ENCODE measurements at places on chromosomes 3 and 15.

DNA sequence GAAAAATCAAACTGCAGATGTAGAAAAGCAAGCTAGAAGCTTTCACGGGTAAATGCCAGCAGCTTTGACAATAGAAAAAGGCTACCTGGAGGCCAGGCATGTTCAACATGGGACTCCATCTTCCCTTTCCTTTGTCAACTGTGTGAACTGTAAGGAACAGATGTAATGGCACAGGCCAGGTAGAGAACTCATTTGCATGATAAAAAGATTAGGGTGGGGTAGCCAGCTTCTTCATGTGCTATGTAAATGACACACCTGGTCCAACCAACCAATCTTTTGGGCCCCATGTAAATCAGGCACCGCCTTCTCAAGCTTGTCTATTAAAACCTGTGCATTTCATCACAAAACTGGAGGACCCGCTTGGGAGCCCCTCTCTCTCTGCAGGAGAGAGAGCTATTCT is 686.5 kb upstream of the GOLIM4 start:
- DNase-seq: no peak

DNA sequence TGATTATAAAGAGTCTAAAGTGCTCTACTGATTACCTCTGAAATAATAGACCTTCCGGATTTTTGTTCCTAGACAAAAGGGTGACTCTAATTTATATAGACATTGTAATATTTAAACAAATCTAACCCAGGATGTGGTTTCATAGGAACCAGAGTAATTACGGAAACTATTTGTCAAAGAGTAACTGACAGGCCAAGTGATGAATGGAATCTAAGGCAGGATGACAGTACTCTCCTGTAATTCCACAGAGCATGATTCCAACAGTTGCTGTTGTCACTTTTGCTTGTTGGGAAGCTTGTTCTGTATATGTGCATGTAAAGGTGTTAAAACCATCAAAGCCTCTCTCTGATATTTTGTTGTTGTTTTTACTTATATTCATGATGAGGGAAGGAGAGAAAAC is 1141.0 kb downstream of the IGSF11 start:
- DNase-seq: no peak

DNA sequence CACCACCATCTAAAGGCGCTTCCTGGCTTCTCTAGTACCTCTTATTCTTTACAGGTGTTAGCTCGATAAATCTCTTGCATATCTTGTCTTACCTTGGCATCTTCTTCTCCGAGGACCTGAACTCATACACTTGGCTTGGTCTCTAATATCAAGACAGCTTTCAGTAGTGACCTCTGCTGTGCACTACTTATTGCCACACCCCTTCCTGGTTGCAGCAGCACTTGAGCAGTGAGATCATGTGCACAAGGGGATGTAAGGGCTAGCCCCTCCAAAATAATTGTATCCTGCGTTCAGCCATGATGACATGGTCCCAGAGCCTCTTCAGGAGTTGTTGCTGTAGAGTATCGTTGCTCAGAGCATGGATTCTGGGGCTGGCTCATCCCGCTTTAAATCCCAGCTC is 1.3 kb upstream of the PLA1A start:
- no peak for DNase-seq

DNA sequence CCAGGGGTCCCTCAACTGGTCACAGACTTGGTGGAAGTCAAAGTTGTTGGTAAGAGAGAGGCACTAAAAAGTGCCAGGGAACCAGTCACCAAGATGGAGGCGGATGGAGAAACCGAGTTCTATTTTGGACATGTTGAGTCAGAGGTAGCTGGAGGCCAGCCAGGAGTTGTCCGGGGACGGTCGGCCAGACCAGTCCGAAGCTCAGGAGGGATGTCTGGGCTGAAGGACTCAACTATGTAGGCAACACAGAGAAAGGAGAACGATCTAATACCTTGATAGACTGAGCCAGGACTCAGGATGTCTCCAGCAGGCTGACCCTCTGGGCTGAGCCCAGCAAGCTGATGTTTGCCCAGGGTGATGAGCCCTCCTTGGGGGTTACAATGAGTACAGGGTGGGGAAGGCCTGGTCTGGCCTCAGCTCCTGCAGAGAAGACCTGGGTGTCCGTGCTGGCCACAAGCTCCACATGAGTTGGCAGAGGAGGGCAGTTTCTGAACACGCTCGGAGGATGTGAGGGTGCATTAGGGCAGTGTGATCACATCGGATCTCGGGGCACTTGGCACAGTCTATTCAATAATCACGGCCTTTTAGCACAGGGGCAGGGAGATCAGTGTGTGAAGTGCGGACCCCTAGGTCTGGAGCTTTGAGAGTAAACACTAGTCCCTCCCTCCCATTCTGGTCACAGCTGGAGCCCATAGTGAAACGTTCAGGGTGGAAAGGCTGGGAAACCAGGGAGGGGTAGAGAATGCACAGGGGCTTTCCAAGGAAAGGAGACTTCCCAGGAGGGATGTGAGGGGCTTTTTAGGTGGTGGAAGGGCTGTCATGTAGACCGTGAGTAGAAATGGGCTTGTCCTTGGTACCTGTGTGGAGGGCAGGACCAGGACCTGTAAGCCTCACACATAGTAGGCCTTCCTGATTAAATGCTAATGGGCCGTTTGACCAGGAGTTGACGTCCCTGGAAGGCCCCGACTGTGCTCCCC is 111.9 kb downstream of the ETFA start:
- DNase-seq: no peak

GRCh38 chr3:41608347-41608746 is 353.6 kb downstream of the ULK4 start:
- no peak for DNase-seq

- no peak for DNase-seq
Observed at GRCh38 chr3:119401069-119401468, 62.3 kb downstream of the TMEM39A start.

DNA sequence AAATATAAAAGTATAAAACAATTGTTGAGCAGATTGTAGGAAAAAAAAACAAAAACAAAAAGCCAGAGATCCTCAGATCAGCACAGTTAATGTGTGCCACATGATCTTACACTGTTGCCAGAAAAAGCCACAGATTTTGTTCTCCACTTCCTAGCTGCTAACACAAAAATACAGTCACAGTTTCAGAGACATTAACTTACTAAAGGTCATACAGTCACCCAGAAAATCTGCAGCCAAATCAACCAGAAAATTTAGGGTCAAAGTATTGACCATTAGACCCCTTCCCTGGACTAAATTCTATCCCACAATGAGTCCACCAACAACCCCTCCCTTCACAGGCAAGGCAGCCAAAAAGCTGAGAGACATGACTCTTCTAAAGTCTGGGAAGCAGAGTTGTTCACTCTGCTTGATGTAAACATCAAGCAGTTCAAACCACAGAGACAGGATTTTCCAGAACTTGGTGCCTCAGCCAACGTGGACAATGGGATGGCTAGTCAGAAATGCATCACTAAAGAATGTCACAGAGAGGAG is 59.1 kb downstream of the SST start:
- DNase-seq: no peak

DNA sequence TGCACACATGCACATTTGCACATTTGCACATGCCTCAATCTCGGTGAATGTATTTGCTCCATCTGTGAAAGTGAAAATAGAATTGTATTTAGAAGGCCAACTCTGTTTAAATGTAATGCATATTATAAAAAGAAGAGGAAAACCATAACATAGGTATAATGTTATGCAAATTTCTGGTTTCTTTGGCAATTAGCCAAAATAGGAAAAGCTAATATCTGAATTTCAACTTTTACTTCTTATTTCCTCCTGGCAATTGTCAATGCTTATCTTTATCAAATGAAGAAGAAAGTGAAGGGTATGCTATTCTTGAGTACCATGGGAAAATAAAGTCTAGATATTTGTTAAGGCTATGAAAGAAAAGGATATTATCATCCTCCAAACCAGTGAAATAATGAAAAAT is 76.7 kb upstream of the SLC2A2 start:
- no peak for DNase-seq

- DNase-seq: no peak
Observed at GRCh38 chr15:101613130-101614000, 38.8 kb downstream of the TM2D3 start.

DNA sequence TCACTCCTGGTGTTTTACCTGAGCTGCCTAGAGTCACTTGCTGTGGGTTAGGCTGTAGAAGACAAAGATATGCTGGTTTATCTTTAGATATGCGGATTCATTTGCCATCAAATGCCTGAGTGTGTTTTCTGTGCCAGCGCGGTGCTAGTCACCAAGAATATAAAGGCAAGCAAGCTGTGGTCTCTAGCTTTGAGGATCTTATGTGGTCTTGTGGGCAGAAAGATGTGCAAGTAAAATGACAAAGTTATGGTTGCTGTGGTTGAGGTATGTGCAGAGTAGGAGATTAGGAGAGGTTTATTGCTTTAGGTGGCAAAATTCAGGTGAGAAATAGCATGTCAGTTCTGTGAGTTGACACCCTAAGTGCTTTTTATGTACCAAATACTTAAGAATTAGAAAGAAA is 94.2 kb downstream of the CGNL1 start:
- DNase-seq: no peak

DNA sequence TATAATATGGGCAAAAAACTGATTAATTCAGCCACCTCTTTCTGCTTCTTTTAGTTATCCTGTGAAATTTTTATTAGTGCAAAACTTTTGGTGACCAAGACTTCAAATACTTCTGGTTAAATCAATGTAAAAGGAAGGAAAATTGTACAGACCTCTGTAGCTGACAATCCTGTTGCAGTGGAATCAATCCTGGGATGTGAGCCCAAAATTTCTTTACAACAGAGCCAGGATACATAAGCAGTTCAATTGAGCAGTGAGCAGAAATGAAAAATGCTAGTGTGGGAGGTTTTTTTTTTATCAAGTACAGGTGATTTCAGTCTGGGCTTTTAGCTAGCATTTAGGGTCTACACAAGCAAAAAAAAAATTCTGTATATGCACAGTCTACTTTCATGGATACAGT is 398.0 kb downstream of the OTOL1 start:
- no peak for DNase-seq

DNA sequence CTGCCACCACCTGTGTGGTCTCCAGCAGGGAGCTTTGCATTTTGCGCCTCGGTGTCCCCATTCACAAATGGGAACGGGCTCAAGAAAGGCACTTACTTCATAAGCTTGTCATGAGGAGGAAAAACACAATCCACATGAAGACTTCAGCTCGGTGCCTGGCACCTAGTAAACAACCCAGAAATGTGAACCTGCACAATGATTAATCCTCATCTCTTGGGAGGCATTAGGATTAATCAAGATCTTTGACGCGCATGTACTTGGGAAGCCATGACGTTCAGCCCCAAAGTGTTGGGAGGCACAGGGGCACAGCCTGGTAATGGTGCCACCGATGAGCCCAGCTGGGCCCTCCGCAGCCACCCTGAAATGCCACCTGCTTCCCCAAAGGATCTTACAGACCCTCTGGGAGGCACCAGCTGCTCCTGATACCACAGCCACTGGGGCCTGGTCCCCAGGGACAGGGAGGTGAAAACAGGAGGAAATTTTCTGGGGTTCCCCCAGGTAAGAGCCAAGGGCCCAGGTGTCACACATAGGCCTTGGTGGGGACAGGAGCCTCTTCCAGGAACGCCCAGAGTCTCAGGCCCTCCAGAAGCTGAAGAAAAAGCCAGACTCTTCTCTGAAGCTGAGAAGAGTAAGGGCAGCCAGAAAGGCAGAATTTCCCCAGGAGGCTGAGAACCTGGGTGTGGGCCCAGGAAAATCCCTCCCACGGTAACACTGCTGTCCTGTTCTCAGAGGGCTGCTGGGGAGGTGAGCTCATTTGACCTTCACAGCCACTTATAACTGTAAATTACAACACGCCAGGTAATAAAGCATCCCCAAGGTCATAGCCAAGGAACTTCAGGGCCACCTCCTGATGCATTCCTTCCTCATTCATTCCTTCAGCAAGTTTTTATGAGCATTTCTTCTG is 507.5 kb downstream of the SHQ1 start:
- DNase-seq: no peak

Measured in stimulated activated CD8-positive, alpha-beta memory T cell treated with anti-CD3 and anti-CD28 coated beads, Interleukin-2, amount 100 ng/mL, for 1 hour (primary cell).